ENCODE measurements at places on chromosomes 7 and 10.

DNA sequence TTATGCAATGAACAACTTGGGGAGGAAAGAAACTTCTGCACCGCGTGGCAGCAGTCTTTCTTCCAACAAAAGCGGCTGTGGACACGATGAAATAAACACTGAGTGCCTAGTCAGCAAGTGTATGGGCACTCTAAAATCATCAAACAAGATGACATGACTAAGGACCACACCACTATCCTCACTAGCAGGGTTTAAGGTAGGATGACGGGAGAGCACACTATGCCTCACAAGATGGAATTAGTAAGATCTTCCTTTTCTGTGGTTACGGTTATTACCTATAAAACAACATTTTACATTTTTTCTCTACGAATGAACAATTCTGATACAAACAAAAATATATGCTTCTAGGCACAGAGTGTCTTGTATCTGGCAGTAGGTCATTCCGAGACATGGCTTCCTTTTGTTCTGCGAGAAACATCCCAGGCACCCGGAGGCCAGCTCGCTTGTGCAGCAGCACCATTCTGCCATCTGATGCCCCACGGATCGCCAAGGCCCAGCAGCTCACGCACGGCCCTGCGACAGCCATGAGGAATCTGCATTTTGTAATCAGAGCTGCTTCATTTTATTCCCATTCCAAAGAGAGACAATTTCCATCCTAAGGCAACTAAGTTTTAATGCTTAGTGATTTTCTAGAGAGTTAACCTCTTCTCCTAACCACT is 54.1 kb upstream of the NCAPG2 start:
- DNase-seq: no peak

DNA sequence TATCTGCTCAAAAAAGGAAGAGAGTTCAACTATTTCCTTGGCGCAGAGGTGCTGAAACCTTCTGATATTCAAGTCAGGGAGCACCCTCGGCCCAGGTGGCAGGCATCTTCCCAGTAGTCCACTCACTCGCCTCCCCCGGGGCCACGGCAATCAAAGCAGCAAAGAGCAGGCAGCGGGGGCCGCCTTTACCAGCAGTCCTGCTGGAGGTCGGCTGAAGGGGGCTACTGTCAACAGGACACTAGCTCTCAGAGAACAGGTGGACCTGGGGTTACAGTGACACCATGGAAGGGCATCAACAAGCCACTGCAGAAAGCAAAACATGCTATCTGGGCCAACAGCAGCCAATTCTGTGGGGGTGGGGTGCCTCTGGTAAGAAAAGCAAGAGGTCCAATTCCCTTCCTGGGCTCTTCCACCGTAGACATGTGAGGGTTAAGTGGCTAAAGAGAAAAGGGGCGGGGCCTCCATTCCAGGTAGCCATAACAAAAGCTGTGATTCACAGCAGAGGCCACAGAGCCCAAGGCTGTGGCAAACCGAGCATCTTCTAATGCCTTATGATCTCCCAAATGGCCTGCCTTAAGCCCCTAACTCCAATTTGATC is 9.4 kb downstream of the FZD9 start:
- DNase-seq: no peak

DNA sequence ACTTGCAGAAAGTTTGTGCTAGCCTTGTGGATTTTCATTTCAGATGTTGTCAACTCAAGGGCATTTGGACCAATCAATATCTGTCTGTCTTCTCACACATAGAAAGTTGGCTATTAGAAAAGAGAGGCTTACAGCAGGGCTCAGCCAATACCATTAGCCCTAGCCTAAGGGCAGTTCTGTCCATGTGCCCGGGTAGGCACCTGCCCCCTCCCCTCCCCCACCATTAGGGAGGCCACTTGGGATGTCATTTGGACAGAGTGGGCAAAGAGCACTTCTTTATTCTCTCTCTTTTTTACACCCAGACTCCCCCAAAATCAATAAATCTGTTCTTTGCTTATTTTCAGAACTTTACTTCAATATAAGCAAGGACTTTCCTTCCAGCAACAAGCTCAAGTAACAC is 188.5 kb upstream of the MKI67 start:
- DNase-seq: no peak

GRCh38 chr7:123770378-123770777 is 21.6 kb upstream of the WASL start:
- DNase-seq: no peak

GRCh38 chr7:85220023-85220422 is 33.2 kb upstream of the SEMA3D start:
- no peak for DNase-seq

DNA sequence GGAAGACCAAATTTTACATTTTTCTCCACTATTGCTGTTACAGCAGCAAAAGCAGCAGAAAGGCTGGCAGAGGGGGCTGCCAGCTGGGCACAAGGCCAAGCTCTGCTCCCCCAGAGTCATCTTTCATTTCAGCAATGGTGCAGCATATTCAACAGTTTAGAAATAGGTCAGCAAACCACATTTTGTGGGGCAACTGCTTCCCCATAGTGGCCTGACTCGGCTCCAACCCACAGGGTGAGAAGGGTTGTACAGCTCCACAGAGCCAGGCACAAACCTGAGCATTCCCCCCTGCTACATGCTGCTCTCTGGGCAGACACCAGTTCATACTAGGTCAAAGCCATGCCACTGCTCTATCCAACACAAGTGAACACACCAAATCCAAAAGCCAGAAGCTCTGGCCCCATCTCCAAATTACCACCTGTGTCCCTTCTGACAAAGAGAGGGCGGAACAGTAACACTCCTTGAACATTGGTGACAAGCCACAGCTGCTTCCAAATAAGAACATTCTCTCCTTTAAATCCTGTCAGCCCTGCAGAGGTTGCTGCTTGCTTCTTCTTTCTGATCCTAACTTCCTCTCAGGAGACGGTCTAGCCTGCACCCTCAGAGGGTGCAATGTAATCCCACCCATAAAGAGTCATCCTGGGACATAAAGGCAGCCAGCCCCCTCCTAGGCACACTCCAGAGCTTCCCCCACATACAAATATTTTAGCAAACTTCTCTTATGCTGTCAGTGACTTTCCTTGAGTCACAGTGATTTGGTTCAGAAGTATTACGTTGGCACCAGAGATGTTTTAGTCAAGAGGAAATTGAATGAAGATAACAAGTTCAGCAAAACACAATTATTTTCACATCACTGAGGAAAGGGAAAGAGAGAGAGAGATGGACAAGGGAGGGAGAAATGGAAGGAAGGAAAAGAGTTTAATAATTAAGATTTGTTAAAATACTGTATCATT is 39.0 kb upstream of the SLIT1 start:
- no peak for DNase-seq

- DNase-seq: no peak
Observed at GRCh38 chr7:104998040-104998752, 15.8 kb upstream of the KMT2E start.

DNA sequence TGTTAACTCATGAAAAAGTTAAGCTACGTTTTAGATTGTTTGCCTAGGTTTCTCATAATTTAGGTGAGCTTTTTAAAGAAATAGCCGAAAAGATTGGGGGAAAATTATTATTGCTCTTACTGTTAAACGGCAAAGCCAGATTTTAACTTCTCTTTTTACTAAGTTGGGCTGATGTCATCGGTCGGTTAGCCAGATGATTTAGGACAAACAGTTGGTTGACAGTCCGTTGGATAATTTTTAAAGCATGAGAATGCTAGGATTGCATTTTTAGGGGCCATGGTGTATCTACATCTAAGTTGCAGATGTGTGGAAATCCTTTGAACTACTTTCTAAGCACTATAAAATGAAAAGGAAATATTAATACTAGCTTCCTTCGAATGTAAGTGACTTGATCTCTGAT is 280.9 kb upstream of the AKR1E2 start:
- DNase-seq: no peak

DNA sequence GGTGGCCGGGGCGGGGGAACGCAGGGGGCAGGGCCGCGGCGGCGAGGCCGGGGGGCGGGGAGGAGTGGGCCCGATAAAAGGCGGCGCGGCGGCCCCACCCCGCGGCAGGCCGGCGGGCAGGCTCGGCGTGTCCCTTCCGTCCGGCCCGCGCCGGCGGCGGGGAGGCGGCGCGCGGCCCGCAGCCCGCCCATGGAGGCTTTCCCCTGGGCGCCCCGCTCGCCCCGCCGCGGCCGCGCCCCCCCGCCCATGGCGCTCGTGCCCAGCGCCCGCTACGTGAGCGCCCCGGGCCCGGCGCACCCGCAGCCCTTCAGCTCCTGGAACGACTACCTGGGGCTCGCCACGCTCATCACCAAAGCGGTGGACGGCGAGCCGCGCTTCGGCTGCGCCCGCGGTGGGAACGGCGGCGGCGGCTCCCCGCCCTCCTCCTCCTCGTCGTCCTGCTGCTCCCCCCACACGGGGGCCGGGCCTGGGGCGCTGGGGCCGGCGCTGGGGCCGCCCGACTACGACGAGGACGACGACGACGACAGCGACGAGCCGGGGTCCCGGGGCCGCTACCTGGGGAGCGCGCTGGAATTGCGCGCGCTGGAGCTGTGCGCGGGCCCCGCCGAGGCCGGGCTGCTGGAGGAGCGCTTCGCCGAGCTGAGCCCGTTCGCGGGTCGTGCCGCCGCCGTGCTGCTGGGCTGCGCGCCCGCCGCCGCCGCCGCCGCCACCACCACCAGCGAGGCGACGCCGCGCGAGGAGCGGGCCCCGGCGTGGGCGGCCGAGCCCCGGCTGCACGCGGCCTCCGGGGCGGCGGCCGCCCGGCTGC is at the start of gene NANOS1:
NANOS1 (plus strand) TSS at position 102 of the 808 bp plus-strand sequence; CDS start at position 190, 88 bp downstream.
- no peak for DNase-seq

DNA sequence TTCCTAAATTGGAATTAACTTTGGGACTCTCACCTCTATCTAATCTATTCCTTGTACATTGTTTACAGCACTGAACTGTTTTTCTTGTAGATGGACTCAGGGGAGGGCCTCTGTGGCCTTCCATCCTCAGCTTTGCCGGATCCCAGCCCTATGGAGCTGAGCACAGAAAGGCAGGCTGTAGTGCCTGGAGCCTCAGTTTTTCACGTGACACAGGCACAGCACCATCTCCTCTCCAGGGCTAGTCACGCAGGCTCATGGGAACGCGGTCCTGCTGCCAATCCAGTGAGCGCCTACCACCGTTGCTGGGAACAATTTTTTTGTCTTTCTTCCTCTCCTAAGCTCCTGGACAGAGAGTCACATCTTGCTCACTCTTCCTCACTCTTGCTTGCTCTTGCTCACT is 75.6 kb upstream of the DDC start:
- DNase-seq: no peak

DNA sequence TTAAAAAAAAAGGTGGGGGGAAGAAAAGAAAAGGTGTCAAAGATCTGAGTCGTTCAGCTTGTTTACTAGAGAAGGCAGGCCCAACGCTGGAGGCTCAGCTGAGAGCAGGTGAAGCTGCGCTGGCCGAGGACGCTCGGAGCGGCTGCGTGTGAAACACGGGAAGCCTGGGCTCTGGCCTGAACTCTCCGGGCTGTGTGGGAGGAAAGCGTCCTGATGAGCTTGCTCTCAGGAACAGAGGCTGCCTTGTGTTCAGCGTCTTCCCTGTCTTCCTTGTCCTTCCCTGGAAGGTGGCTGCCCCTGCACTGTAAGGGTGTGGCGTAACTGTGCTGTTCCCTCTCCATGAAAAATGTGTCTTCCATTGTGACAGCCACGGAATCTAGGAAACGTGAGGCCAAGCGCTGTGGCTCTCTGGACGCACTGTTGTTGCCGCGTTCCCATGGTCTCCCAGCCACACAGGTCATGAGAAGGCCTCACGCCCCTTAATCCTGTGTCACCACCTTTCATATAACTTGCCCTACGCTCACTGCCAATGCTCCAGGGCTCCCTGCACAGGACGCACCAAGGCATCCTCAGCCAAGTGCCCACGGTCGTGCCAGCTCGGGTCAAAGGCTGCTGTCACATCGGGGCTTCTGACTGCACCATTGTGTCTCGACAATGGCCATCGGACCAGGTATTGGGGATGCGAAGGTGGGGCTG is 15.8 kb downstream of the IL15RA start:
- no peak for DNase-seq

GRCh38 chr7:39085189-39085588 is 107.5 kb downstream of the POU6F2 start:
- DNase-seq: no peak

DNA sequence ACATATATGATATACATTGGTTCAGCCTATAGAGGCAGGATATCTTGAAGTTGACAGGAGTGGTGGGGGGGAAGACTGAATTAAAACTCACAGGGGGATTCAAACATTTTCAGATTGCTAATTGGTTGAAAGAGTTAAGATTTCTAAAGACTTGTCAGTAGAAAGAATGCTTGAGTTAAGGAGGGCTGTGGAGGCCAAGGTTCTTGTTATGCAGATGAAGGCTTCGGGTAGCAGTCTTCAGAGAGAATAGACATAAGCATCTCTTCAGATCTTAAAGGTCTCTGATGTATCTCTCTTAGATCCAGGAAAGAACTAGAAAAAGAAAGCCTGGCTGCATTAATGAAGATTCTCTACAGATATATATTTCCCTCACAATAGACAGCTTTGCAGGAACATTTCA is 209.8 kb upstream of the SEMA3D start:
- DNase-seq: no peak

GRCh38 chr7:106039486-106040060 is 72.5 kb downstream of the SYPL1 start:
- DNase-seq: peak; percentile 65

DNA sequence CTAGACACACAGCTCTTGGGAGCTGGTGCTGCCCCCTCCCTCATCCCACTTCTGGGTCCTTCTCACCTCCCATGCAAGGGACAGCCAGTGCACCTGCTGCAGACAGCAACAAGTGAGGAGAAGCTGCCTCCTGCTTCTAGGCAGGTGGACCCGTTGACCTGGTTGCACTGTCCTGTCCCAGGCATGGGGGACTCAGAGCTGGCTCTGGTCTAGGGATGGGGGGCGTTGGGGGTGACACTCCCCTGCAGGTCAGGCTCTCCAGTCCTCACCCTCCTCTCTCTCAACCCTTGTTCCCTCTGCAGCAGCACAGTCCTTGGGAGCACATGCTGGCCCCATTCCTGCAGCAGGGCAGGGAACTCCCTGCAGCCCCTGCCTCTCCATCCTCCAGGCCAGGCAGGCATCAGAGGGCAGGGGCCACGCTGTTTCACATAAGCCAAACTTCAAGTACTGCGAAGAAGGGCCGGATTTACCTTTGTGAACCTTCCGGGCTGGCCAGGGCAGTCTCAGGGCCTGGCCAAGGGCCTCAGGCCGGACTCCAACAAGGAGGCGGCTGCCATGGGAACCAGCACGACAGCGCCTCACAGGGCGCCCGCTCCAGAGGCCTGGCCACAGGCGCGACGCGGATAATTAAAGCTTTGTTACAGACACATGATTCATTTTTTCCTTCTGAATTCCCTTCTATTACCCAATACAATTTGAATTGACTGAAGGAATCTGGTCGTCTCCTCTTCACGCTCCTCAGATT is 48.5 kb downstream of the RASGEF1A start:
- DNase-seq: no peak

DNA sequence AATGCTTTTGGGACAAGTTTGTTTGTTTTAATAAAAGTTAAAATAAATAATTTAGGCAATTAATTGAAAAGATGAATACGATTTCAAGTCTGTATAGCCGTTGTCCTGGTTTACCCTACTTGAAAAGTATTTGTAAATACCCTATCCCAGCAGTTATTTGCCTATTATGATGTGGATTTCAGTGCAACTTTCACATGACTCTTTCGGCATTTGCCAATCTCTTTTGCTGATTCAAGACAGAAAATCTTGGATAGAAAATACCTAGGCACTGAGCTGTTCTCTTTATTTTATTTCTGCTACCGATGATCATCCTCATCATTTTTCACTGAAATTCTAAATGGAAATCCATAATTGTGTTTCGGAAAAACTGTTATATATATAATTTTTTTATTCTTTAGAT is 125.9 kb upstream of the FZD8 start:
- DNase-seq: no peak

- no peak for DNase-seq
Observed at GRCh38 chr10:15784662-15785300, 65.1 kb upstream of the ITGA8 start.
